Retina (tissue), 1 donor: ENCODE measurements at places on chromosomes 2 and 18.

DNA sequence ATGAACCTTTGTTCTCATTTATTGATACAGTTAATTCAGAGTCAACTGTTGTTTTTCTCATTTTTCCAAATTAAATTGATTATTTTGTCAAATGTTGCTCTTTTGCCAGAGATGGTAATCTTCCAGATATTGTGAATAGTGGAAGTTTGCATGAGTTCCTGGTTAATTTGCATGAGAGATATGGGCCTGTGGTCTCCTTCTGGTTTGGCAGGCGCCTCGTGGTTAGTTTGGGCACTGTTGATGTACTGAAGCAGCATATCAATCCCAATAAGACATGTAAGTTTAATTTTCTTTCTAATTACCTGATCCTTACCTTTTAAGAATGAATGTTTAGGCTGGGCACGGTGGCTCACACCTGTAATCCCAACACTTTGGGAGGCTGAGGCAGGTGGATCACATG, 7.8 kb downstream of the CYP20A1 start:
- DNase-seq, result no peak

DNA sequence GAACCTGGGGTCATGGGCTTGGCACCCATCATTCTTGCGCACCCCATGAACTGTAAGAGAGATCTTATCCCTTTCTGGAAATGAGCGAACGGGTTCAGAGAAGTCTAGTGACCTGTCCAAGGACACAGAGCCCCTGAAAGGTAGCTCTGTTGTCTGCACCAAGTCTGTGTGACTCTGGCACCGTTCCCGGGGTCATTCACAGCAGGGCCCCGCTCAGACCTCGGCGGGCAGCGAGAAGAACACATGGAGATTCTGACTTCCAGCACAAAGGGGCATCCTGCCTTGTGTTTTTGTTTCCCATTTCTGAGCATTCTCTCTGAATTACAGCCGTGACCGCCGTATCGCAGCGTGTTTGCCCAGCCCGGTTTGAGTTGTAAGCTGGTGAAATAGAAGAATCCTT, 231.7 kb downstream of the KLHL29 start:
- DNase-seq, result no peak

DNA sequence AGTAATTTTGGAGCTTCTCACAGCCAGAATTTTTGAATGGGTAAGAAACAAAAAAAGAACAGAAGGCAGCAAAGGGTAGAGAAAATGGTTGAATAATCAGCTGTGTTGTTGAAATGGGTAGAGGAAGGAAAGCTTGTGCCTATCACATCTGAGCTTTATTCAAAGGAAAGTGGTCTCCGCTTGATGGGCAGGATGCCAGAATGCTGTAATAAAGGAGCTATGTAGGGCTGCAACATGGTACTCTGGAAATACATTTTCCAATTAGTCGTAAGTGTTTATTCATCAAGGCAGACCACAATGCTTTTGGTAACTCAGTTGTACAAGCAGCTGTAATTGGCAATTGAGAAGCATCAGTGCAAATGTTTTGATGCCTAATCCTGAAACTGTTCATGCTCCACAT, 196.9 kb downstream of the ICOS start:
- DNase-seq, result no peak

GRCh38 chr2:20563833-20564232, 87.1 kb downstream of the HS1BP3 start:
- no peak for DNase-seq

- DNase-seq, result no peak
Observed at GRCh38 chr2:67686254-67686653, 289.1 kb downstream of the ETAA1 start.
